Transverse colon (tissue), 4 donors: ENCODE measurements at places on chromosomes 1 and 21.
A peak's percentile ranks its signal among the peaks of the same experiment; 100 is the strongest.

GRCh38 chr1:31736675-31737074 lies 27.5 kb downstream of the ADGRB2 start:
- no peaks in the 10 kb centered on the region for H3K4me1 ChIP-seq
- H3K36me3 ChIP-seq, result no peaks in the 10 kb centered on the region
- peak; percentile 48 for DNase-seq
- H3K4me3 ChIP-seq, result no peak overlapping the region
- no peaks in the 10 kb centered on the region for H3K27me3 ChIP-seq
- no peak overlapping the region for H3K27ac ChIP-seq

GRCh38 chr1:104182251-104182650 lies 432.6 kb downstream of the AMY1C start:
- no peaks in the 10 kb centered on the region for H3K36me3 ChIP-seq
- no peak overlapping the region for H3K4me3 ChIP-seq
- no peak for DNase-seq
- H3K4me1 ChIP-seq, result no peaks in the 10 kb centered on the region

DNA sequence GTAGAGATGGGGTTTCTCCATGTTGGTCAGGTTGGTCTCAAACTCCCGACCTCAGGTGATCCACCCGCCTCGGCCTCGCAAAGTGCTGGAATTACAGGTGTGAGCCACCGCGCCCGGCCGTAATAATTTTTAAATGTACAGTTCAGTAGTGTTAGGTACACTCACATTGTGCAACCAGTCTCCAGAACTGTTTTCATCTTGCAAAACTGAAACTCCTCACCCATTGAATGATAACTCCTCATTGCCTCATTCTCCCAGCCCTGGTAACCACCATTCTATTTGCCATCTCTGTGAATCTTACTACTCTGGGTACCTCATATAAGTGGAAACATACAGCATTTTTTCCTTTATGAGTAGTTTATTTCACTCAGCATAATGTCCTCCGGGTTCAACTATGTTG lies 3.4 kb downstream of the NLRP3 start:
- H3K4me1 ChIP-seq, result no peaks in the 10 kb centered on the region
- H3K27ac ChIP-seq, result no peak overlapping the region
- no peaks in the 10 kb centered on the region for H3K27me3 ChIP-seq

DNA sequence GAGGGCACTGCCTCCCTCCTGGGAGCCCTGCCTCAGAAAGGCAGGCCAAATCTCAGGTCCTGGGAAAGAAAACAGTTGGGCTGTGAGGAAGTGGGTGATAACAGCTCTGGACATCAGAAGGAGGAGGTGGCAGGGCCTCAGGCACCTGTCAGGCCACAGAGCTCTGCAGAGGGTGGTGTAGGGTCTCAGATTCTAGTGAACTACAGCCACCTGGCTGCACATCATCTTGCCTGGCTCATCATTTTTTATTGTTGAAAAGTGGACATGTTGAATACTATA lies 15.3 kb upstream of the ZNF678 start:
- no peaks in the 10 kb centered on the region for H3K36me3 ChIP-seq
- peaks cover 33% of the 10 kb centered on the region for H3K4me1 ChIP-seq
- peak overlapping the region; percentile 41 for H3K27ac ChIP-seq
- H3K4me3 ChIP-seq, result no peak overlapping the region
- no peak for DNase-seq

DNA sequence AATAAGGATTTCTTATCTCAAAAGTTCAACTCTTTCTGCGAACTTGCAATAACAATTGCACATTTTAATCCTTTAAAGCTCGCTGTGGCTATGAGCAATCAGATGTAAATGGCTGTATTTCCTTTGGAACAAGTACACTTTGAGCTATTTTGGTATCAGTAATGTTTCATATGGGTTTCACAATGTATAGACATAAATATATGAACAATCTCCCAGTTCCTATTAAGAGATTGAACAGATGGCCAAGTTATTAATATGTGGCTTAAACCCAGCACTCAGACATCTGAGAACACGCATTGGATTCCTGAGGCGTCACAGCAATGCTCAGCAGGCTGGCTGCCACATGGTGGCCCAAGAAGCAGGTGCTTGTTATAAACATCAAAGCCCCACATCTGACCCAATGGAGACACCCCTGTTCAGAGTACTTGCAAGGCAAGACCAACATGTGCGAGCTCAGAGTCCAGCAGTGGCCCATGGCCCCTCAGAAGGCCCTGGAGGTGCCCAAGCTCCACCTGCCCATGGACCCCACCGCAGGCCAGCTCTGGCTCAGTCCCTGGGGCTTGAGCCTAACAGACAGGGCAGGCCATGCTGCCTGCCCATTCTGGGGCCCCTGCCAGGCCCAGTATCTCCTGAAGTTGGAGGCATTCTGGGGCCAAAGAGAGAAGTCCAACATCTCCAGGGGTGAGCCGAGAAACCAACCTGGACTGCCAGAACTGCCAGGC lies 23.7 kb downstream of the PSMG1 start:
- H3K27me3 ChIP-seq, result no peaks in the 10 kb centered on the region
- no peaks in the 10 kb centered on the region for H3K36me3 ChIP-seq
- no peak for DNase-seq
- no peak overlapping the region for H3K27ac ChIP-seq
- no peak overlapping the region for H3K4me3 ChIP-seq

- H3K27ac ChIP-seq, result peak overlapping the region; percentile 96
- peak; percentile 53 for DNase-seq
- H3K27me3 ChIP-seq, result no peaks in the 10 kb centered on the region
Measured at GRCh38 chr1:165828103-165828668, 772 bp downstream of the UCK2 start.

GRCh38 chr1:166090244-166090643 lies 76.6 kb downstream of the FAM78B start:
- H3K27ac ChIP-seq, result no peak overlapping the region
- DNase-seq, result no peak

DNA sequence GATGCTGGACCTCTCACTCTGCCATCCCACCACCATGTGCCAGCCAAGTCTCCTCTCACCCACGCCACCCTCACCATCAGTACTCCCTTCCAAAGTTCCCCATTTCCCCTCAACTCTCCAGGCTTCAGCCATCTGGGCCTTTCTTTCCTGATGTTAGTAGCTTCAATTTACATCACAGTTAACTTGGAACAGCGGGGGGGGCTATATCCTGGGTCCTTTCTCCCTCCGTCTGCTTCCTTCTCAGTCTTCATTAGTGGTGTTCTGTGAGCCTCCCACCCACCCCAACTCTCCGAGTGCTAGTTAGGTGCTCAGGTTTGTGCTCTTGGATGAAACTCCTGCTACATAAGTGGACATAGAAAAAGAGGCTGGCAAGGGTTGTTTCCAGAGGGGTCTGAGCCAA lies 31.9 kb downstream of the KCNC4 start:
- no peaks in the 10 kb centered on the region for H3K27me3 ChIP-seq
- no peak overlapping the region for H3K27ac ChIP-seq
- no peaks in the 10 kb centered on the region for H3K36me3 ChIP-seq
- H3K4me1 ChIP-seq, result no peaks in the 10 kb centered on the region
- no peak for DNase-seq
- H3K4me3 ChIP-seq, result no peak overlapping the region

DNA sequence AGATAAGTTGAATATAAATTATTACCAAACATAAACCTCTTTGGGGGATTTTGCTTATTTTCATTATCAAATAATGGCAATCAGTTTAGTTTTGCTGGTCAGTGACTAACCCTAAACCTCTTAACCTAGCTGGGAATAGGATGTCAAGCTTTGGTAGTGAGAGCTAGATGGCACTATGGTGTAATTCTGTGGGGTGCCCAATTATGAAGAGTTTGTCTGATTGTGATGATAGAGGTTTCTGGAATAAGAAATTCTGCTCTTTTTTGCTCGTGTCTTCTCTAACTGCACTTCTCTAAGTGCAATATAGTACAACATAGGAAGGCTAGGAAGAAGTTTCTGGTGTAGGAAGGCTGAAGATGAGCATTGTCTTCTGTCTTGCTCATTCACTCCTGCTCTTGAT lies 59.8 kb downstream of the XCL1 start:
- H3K4me1 ChIP-seq, result no peaks in the 10 kb centered on the region
- DNase-seq, result no peak
- peak overlapping the region; percentile 34 for H3K27ac ChIP-seq
- no peaks in the 10 kb centered on the region for H3K36me3 ChIP-seq

- DNase-seq, result peak; percentile 83
- peaks cover 52% of the 10 kb centered on the region for H3K4me1 ChIP-seq
- no peaks in the 10 kb centered on the region for H3K27me3 ChIP-seq
- H3K27ac ChIP-seq, result peak within 1 kb of the TSS; percentile 97
- H3K36me3 ChIP-seq, result no peaks in the 10 kb centered on the region
- H3K4me3 ChIP-seq, result peak within 1 kb of the TSS; percentile 50
Measured at GRCh38 chr1:160205242-160206035, at the start of gene PEA15. Gene PEA15, plus strand, starts transcription at chr1:160205384. Its CDS starts 6,161 bp downstream, at chr1:160211545.

DNA sequence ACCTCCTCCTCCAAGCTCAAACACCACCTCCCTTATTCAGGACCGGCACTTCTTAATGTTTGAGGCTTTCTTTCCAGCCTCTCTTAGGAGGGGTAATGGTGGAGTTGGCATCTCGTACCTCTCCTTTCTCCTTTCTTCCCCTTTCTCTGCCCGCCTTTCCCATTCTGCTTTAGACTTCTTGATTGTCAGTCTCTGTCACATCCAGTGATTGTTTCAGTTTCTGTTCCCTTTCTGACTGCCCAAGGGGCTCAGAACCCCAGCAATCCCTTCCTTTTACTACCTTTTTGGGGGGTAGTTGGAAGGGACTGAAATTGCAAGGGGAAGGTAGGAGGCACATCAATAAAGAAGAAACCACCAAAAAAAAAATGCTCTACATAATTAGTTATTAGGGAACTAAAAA lies 5.6 kb downstream of the ELK4 start:
- no peaks in the 10 kb centered on the region for H3K27me3 ChIP-seq
- DNase-seq, result no peak
- no peak overlapping the region for H3K4me3 ChIP-seq
- H3K27ac ChIP-seq, result no peak overlapping the region

DNA sequence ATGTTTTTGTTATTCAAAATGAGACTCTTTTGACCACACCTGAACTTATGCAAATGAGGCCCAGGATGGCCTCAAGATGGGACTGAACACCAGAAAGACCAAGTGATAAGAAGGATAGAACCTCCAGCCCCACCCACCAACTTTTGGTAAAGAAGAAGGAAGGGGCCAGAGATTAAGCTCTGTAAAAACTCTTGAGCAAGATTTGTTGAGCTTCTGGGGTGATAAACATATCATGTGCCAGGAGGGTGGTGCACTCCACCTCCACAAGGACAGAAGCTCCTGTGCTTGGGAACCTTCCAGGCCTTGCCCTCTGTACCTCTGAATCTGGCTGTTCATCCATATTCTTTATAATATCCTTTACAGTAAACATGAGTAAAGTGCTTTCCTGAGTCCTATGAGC lies 5.3 kb downstream of the RSPH1 start:
- H3K4me3 ChIP-seq, result no peak overlapping the region
- H3K36me3 ChIP-seq, result no peaks in the 10 kb centered on the region
- no peaks in the 10 kb centered on the region for H3K27me3 ChIP-seq

DNA sequence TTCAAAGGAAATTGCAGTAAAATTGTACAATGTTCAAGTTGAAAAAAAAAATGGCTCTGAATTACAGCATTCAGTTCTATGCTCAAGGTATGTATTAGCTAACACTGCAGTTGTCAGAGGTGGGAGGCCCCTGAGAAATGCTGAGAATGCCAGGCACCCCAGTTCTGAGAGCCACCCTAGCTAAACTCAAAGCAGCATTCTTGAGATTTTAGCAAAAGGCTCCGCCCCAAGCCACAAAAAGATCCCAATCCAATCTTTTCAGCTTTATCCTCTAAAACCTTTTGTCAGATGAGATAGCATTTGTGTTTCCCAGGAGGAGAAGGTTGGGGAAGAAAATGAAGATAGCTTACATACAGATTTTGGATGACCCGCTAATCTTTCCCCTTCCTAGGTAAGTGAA lies 68.8 kb downstream of the SMYD2 start:
- no peak overlapping the region for H3K4me3 ChIP-seq
- no peaks in the 10 kb centered on the region for H3K4me1 ChIP-seq
- H3K27me3 ChIP-seq, result no peaks in the 10 kb centered on the region
- no peaks in the 10 kb centered on the region for H3K36me3 ChIP-seq

DNA sequence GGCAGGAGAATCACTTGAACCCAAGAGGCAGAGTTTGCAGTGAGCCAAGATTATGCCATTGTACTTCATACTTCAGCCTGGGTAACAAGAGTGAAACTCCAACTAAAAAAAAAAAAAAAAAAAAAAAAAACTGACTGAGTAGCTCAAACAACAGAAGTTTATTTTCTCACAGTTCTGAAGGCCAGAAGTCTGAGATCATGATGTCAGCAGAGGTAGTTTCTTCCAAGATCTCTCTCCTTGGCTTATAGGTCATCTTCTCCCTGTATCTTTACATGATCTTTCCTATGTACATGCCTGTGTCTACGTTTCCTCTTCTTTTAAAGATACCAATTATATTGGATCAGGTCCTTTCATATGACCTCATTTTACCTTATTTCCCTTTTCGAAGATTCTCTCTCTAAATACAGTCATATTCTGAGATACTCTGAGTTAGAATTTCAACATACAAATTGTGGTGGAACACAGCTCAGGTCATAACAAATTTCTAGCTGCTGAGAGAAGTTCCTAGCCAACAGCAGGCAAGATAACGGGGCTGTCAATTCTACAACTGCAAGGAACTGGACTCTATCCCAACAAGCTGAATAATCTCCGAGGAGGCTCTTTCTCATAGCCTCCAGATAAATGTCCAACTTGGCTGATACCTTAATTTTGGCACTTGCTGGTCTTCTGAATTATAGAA lies 187.7 kb upstream of the ADAMTS5 start:
- no peak overlapping the region for H3K4me3 ChIP-seq
- DNase-seq, result no peak
- no peaks in the 10 kb centered on the region for H3K36me3 ChIP-seq
- H3K27ac ChIP-seq, result no peak overlapping the region
- no peaks in the 10 kb centered on the region for H3K4me1 ChIP-seq
- H3K27me3 ChIP-seq, result no peaks in the 10 kb centered on the region

GRCh38 chr1:52268372-52268771 lies 97.6 kb downstream of the CC2D1B start:
- H3K27me3 ChIP-seq, result no peaks in the 10 kb centered on the region
- H3K27ac ChIP-seq, result no peak overlapping the region
- no peak overlapping the region for H3K4me3 ChIP-seq
- H3K4me1 ChIP-seq, result peaks cover 4% of the 10 kb centered on the region

- no peaks in the 10 kb centered on the region for H3K36me3 ChIP-seq
- H3K27me3 ChIP-seq, result peaks cover 3% of the 10 kb centered on the region
- H3K27ac ChIP-seq, result no peak overlapping the region
- no peak overlapping the region for H3K4me3 ChIP-seq
- DNase-seq, result peak; percentile 57
Measured at GRCh38 chr1:226444901-226445300, 37.0 kb upstream of the PARP1 start.

GRCh38 chr21:30672985-30673650 lies 30.5 kb downstream of the KRTAP20-3 start:
- no peaks in the 10 kb centered on the region for H3K27me3 ChIP-seq
- no peak overlapping the region for H3K27ac ChIP-seq
- no peak for DNase-seq
- H3K36me3 ChIP-seq, result no peaks in the 10 kb centered on the region

DNA sequence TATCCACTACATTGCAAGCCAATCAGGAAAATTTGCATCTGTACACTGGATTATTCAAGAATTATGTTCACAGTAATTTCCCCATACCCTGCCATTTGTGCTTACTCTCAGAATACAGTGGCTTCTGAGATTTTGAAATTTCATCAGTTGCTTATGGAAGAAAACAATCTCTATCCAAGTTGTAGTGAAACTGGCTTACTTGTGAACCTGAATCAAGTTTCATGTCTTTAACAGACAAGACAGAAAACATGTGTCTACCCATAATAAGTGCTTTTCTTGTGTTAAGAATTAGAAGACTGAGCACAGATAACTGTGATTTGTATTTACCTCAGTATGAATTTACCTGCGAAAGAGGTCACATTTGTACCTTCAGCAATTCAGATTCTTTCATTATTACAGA lies 672.7 kb upstream of the ADGRL2 start:
- no peak overlapping the region for H3K4me3 ChIP-seq
- no peaks in the 10 kb centered on the region for H3K4me1 ChIP-seq
- no peaks in the 10 kb centered on the region for H3K27me3 ChIP-seq
- DNase-seq, result no peak
- H3K27ac ChIP-seq, result no peak overlapping the region
